ENCODE measurements at places on chromosomes 5 and 9.
A peak's percentile ranks its signal among the peaks of the same experiment; 100 is the strongest.

GRCh38 chr5:66198837-66199236, 54.7 kb downstream of the SREK1 start:
- DNase-seq, result no peak

DNA sequence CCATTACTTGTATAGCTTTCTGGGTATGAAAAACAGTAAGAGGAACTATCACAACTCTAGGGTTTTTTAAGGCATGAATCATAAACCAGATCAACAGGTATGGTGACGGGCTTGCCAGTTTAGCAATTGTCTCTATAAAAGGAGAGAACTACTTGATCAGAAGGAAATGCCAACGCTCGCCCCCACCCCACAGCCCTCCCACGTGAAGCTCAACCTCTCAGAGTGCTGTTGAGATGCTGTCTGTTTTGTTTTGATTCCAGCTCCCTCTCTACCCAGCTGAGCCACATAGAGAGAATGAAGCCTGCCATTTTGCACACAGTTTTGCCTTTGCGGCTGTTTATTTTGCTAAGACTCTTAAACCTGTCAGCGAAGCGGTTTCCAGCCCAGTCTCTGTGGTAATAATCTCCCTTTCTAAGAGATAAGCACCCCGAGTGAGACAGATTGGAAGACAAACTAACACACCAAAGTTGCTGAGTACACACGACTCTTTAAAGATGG, 257.9 kb upstream of the ANKRD55 start:
- peak; percentile 92 for DNase-seq

DNA sequence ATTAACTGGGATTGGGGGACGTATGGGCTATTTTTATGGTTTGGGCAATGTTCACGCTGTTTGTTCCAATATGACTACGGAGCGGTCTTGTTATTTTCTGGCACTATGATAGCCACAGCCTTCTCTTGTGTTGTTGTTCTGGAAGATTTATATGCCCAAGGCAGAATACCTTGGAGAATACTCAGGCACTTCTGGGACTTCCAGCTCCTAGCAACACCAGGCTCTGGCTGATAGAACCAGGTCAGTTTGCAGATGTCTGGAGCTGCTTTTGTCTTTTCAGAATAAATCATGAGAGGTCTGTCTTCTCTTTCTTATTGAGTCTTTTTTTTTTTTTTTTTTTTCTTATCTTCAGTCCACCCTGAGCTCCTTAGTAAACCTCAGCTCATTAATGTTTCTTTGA, 262.5 kb downstream of the MED10 start:
- DNase-seq, result no peak

- DNase-seq, result no peak
Measured at GRCh38 chr9:134562146-134562849, 79.3 kb upstream of the COL5A1 start.

DNA sequence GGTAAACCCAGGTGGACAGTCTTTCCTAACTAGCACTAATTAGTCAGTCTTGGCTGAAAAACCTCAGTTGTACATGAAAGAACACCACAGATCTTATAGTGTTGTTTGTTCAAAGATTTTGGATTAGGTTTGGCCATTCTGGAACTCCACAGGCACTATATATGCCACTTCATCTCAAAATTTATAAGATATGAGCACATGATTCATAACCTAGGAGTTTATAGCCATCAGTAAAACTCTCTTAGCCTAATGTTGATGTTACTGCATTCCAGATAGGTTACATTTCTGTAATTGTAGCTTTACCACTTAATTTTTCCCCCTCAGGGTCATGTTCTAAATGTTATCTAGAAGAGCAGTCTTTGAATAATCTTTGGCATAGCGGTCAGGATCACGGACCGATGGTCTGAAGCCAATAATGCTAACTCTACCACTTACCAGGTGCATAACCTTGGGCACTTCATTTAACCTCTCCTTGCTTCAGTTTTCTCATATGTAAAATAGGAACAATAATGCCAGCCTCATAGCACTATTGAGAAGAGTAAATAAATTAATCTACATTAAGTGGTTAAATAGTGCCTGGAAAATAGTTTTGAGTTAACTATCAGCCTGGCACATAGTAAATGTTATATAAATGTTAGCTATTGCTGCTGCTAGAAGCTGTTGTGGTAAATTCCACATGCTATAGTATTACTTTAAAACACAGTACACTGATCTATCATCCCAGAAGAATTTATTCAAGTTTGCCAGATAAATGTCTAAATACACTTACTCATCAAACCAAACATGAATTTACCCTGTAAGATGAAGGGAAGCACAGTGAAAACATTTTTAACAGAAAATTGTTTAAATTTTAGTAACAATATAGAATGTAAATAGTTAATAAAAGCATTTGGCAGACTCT, 743.9 kb downstream of the NR2F1-AS1 start:
- DNase-seq, result peak; percentile 17

DNA sequence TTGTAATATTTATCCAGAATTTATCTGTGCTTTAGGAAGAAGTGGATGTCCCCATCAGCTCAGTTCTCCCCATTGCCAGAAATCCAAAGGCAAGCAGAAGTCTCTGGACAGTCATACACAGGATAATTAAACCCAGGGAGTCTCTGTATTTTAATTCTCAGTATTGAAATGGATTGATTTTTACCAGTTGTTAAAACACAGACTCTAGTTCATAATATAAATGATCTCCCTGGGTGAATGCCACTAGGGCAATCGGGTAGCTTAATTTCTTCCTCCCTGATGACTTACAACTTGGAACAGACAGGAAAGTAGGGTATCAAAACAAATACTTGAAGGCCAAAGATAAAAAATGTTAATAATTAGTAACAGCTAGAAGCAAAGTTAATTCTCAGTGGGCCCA, 66.5 kb upstream of the DAP start:
- no peak for DNase-seq

DNA sequence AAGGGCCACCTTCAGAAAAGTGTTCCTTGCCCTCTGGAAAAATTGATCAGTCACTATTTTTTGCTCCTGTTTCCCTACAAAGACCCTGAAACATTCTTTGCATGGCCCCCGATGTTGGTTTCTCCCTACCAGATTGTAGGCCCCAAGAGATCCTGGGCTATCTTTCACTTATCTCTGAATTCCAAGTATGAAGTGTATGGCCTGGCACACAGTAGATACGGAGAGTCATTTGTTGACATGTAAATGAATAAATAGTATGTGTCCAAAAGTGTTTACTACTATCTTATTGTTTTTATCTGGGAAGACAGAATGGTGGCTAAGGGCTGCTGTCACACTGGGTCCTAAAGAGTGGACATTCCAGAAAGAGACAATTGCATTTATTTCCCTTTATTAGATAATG, 7.4 kb upstream of the ANKDD1B start:
- DNase-seq, result no peak

GRCh38 chr9:2524601-2525000, 97.0 kb upstream of the VLDLR start:
- peak; percentile 66 for DNase-seq

DNA sequence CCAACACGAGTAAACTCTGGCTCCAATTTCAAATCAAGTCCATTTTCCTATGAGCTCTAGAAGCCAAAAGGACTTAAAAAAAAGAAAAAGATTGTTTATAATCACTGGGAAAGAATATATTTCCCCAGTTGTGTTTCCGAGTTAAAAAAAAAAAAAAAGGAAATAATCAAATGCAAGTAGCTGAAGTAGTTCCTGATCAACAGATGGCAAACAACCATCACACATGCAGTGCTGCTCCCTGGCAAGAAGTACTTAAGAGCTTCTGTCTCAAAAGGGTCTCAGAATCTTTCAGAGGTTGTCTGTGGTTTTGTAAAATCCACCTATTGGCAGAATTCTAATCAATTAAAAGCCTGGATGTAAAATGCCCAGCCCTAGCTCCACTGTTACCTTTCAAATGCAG, 387.9 kb downstream of the RAB3C start:
- DNase-seq, result no peak

DNA sequence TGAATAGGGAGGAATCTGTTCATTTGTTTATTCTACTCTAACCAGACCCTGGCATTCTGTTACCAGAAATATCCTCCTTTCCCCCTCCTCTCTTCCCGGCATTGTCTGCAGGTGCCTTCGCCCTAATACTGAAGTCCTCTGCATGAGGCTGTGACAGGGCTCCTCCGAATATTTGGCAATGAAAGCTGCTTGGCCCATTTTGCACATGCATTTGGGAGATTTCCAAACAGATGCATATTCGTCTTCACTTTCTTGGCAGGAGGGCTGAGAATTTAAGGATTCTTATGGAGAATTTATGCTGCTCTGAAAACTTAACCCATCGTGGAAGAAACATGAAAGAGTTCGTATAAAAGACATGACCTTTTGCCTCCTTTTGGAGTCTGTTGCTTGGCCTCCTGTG, 484.0 kb downstream of the ZNF608 start:
- no peak for DNase-seq

DNA sequence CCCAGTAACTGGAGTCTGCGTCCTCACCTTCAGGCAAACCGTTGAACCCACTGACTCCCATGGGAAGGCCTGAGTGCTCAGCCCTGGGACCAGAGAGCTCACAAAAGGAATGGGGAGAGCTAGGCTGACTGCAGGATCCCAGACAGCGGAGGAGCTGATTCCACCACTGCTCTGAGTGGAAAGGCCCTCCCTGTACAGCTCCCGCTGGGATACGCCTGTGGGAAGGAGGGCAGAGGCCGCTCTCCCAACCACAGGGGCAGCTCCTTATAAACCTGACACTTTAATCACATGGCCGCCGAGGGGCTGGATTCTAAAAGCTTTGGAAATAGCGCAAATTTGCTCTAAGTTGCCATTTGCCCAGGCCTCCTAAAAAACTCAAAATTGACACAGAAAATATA, 37.1 kb downstream of the DBH start:
- DNase-seq, result no peak

DNA sequence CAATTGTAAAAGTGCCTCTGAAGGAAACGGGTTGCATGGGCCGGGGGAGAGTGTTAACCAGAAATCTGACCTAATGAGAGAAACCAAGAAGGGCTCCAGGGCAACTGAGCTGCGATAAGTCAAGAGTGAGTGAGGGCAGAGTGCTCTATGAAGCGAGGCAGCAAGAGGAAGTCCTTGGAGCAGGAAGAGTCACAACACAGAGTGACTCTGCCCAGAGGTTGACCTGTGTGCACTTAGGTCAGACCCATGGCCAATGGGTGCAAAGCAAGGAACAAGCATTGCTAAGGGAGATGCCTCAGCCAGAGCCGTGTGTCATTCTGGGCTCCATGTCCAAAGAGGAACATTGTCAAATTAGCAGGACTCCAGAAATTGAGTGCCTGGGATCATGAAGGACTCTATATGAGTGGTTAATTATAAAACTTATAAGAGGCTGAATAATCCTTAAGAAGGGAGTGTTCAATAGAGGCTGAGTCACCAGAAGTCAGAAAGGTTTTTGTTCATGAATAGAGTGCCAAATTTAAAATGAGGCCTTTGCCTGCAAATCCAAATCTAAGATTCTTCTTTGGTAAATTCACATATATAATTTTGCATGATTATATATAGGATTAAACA, 438.5 kb downstream of the MED10 start:
- no peak for DNase-seq

- no peak for DNase-seq
Measured at GRCh38 chr9:129259375-129259774, 81.3 kb upstream of the IER5L start.

- no peak for DNase-seq
Measured at GRCh38 chr5:59579101-59579823, 314.3 kb downstream of the PDE4D start.

DNA sequence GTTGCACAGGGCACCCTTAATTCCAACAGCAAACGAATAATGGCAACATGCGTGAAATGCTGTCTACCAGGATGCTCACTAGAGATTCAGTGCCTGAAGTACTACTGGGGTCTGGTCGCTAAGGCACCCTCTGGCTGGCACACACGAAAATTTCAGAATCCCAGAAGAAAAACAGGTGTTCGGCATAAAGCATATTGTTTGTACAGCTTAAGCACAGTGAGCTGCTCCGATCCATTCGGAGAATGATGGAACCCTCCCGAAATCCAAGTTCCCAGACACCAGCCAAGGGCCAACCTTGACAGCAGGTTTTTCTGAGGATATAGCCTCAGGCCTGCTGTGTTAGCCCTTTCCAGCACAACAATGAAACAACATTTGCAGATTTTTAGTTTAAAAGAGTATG, 61.4 kb upstream of the ALDH1B1 start:
- DNase-seq, result no peak

DNA sequence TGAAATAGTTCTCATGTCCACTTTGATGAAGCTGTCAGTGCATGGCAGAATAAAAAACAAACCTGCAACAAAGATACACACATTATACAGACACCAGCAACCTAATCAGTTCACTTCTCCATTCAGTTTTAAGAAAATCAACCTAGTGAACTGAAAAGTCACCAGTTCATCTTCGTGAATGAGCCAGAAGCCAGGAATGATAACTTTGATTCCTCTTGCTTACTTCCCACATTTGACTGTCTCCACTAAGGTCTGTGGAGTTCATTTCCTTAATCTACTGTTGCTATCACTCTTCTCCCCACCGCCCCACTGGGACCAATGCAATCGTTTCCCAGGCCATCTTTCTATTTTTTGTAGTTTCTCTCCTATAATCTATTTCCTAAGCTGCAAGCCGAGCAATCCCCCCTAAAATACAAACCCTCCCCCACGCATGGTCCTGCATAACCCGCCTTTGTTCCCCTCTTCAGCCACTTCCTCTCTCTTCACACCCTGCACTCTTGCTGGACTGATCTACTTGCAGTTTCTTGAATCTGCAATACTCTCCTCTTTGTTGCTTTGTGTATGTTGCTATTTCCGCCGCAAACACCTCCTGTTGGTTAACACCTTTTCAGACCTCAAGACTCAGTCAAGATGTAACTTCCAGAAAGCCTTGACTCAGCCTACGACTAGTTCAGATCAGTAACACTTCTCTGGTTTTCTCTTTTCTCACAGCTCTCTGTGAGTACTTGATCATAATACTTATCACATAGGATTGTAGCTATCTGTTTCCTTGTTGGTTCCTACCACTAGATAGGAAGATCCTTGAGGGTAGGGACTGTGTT, 16.6 kb downstream of the STOM start:
- no peak for DNase-seq

- no peak for DNase-seq
Measured at GRCh38 chr5:122152266-122152900, 23.0 kb downstream of the ZNF474 start.

GRCh38 chr5:3325972-3326840, 269.4 kb upstream of the IRX1 start:
- no peak for DNase-seq

DNA sequence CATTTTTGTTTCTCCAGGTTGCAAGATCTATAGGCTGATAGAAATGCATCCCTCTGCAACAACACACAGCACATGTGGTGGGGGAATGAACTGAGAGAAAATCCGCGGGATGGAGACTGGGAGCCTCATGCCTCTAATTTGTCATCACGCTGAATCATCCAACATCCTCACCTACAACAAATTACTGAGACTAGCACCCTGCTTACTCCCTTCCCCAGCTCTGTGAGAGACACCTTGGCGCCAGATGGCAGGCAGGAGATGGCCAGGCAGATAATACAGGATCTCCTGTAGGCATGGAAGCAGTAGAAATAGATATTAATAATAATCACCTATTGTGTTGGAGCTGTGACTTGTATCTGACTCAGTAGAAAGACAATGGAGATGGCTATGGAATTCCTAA, 276.9 kb downstream of the SEMA5A start:
- DNase-seq, result peak; percentile 92

- no peak for DNase-seq
Measured at GRCh38 chr5:92890841-92891244, 690.2 kb downstream of the NR2F1-AS1 start.

GRCh38 chr5:144004146-144004545, 166.3 kb downstream of the YIPF5 start:
- peak; percentile 73 for DNase-seq
